Osteoblast (primary cell): ENCODE measurements at places on chromosomes 5 and 9.

- peak; percentile 97 for DNase-seq
Observed at GRCh38 chr5:139667730-139668063, 19.5 kb downstream of the CXXC5 start.

- no peak for DNase-seq
Observed at GRCh38 chr5:68289498-68289897, 73.9 kb downstream of the PIK3R1 start.

DNA sequence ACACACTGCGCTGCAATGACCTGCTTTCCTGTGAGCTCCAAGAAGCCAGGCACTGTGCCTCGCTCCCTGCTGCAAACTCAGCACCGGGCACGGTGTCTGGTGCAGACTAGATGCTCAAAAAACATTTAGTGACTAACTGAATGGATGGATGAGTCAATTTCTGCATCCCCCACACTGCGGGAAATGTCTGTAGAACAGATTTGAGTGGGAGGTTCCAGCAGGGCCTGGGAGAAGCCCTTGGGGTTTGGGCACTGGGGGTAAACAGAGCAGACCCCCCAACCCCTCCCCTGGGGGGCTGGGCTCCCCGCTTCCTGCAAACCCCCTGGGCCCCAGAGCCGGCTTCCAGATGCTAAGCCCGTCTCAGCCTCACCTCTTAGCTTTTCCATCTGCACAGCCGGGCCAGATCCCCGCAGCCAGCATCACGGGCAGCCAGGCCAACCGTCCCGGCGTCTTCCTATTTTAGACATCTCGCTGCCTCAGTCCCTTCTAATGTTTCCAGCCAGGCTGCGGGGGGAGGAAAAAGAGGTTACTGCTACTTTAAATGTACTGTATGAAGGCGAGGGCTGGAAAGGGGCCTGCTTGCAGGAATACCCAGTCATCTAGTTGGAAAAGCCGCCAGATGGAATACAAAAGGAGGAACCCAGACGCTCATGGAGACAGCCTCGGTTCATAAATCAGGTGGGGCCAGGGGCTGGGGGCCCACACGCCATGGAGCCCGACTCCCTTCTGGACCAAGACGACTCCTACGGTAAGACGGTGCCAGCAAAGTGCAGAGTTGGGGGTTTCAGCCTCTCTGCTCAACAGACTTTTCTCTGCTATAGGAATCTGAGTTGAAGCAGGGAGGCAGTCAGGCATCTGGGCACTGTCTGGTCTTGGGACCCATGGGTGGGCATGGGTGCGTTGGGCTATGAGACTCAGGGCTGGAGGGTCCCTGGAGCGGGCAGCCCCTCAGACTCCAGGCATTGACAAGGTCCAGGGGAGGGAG lies 67.1 kb upstream of the GGTA1 start:
- DNase-seq: peak; percentile 97

DNA sequence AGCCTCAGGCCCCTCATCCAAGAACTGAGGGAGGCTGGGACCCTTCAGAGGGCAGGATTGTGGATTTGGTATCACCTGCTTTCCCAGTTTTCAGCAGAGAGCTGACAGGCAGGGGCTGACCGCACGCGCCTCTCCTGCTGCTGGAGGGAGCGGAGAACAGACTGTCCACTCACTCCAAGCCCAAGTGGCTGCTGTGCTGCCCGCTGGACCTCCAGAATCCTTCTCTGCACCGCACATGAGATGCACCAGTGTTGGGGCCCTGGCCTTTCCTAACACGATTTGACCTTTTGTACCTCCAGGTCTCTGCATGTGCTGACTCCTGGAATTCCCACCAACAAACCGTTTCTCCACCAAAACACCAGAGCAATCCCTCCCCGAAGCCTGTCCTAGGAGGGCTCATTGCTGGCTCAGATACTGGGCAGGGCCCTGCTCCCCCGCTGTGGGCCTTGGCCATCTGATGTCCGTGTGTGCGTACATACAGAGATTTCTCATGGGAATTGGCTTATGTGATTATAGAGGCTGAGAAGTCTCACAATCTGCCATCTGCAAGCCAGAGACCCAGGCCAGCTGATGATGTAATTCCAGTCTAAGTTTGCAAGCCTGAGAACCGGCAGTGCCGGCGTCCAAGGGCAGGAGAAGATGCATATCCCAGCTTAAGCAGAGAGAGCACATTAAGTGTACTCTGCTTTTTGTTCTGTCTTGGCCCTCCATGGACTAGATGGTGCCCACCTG lies 141.7 kb downstream of the GADD45G start:
- no peak for DNase-seq
